ENCODE measurements at places on chromosomes 12 and 14. TPM values are rescaled to one million over a fixed set of nuclear protein-coding genes. Genes with fewer than 3 reads are reported as not detected.

CAPZA3 gene
- total RNA-seq, result not detected

DENND5B gene
- 6.0 TPM for total RNA-seq

CHGA gene
- 0.71 TPM for total RNA-seq

DNA sequence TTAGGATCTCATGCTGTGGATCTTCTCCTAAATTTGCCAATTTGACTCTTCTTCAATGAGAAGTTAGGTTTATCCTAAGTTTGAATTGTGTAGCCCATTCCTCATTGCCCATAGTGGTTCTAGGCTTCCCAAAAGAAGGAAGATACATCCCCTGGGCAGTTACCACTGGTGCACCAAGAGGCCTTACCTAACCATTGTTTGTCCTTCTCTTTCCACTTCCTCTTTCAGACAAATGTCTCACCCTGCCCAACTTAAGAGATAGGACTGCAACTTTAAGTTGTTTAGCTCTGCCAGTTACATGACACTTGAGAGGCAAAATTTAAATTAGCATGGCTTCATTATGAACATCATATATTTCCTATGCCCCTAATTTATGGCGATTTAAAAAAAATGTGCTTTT, 9.4 kb upstream of the KCNH3 start:
- no peak overlapping the region for H3K4me3 ChIP-seq
- H3K27me3 ChIP-seq, result no peaks in the 10 kb centered on the region
- H3K4me1 ChIP-seq, result no peaks in the 10 kb centered on the region
- peaks cover 31% of the 10 kb centered on the region for H3K36me3 ChIP-seq

DNA sequence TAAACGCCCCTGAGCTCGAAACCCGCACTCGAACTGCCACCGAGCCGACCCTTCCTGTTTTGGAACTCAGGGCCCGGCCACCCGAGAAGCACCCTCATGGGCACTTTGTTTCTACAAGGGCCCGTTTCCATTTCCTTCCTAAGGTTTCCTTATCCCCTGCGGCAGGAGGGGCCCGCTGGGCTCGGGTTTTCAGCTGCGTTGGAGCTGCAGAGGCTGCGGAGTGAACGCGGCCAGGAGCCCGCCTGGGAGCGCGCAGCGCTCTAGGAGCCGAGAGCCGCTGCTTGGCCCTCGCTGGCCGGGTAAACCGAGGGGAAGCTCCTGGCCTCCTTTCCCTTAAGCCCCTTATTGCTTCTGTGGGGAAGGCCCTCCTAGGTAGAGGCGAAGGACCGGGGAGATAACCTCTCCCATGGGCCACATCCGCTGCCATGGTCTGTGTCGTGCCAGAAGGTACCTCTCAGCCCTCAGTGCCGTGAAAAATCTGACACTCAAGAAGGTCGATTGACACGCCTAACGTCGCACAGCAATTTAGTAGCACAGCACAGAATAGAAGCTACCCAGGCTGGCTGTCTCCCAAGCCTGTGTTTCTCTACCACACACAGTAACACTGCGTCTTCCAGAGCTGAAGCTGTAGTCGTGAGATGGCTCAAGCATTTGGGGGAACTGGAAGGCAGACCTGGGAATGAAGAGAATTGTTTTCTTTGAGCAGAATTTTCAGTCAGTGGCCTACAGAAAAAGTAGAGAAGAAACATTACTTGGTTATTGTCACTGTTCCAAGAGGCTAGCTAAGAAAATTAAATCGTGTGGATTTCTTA, 12.9 kb upstream of the CALM1 start:
- peak overlapping the region; percentile 63 for H3K4me3 ChIP-seq
- no peaks in the 10 kb centered on the region for H3K27me3 ChIP-seq
- DNase-seq, result peak; percentile 75

GRCh38 chr14:76786601-76787000, 25.3 kb downstream of the VASH1 start:
- no peaks in the 10 kb centered on the region for H3K27me3 ChIP-seq
- DNase-seq, result no peak
- H3K4me3 ChIP-seq, result no peak overlapping the region

- no peaks in the 10 kb centered on the region for H3K27me3 ChIP-seq
- no peaks in the 10 kb centered on the region for H3K36me3 ChIP-seq
- peak overlapping the region; percentile 53 for H3K27ac ChIP-seq
- DNase-seq, result no peak
- peaks cover 22% of the 10 kb centered on the region for H3K4me1 ChIP-seq
- H3K4me3 ChIP-seq, result peak overlapping the region; percentile 82
Measured at GRCh38 chr14:45136399-45136798, 669 bp downstream of the FANCM start.

GRCh38 chr14:99612738-99613330, 8.8 kb upstream of the CCDC85C start:
- H3K36me3 ChIP-seq, result no peaks in the 10 kb centered on the region
- no peak overlapping the region for H3K4me3 ChIP-seq
- no peaks in the 10 kb centered on the region for H3K27me3 ChIP-seq
- H3K27ac ChIP-seq, result no peak overlapping the region
- H3K4me1 ChIP-seq, result no peaks in the 10 kb centered on the region

DNA sequence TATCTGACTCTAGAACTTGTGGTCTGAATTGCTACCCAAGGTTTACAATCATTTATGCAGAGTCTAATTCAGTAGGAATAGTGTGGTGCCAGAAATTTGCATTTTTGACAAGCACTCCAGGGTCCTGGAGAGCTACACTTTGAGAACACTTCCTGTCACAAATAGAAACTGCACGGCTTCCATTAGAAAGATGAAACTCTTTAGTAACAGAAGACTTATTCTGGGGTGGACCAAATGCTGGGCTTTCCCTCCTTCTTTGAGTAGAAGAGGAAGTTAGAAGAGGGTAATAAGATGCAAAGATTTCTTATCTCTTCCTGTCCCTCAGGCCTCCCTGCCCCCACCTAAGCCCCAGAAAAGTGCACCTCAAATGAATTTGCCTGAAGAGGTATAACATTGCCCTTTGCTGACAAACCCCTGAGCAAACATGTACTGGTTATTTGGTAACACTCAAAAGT, 28.4 kb downstream of the DGLUCY start:
- H3K4me1 ChIP-seq, result peaks cover 32% of the 10 kb centered on the region
- H3K36me3 ChIP-seq, result peaks cover 30% of the 10 kb centered on the region
- DNase-seq, result no peak
- H3K27ac ChIP-seq, result peak overlapping the region; percentile 39
- no peak overlapping the region for H3K4me3 ChIP-seq
- no peaks in the 10 kb centered on the region for H3K27me3 ChIP-seq

DNA sequence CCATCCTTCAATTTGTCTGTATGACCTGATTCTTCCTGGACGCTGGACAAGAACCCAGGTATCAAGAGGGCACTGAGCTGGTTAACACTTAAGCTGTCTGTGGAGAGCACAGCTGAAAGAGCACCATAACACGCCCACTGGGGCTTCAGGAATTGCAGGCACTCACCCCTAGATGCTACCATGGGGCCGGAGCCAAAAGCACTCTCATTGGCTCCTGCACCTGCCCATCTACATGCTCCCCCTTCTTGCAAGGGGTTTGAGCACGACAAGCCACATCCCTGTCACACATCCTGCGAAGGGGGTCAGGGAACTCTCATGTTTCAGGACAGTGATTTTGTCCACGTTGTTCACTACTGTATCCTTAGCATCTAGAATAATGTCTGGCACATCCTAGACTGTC, 35.1 kb upstream of the TBC1D15 start:
- no peaks in the 10 kb centered on the region for H3K36me3 ChIP-seq
- H3K27ac ChIP-seq, result no peak overlapping the region
- peaks cover under 1% of the 10 kb centered on the region for H3K4me1 ChIP-seq
- no peak overlapping the region for H3K4me3 ChIP-seq

GRCh38 chr12:91219511-91219910, 36.9 kb upstream of the DCN start:
- no peak overlapping the region for H3K27ac ChIP-seq
- H3K27me3 ChIP-seq, result no peaks in the 10 kb centered on the region
- no peaks in the 10 kb centered on the region for H3K36me3 ChIP-seq
- no peak for DNase-seq
- H3K4me3 ChIP-seq, result no peak overlapping the region

PLD4 gene
- 1.2 TPM for total RNA-seq

CCDC59 gene
- total RNA-seq, result 31.5 TPM

DNA sequence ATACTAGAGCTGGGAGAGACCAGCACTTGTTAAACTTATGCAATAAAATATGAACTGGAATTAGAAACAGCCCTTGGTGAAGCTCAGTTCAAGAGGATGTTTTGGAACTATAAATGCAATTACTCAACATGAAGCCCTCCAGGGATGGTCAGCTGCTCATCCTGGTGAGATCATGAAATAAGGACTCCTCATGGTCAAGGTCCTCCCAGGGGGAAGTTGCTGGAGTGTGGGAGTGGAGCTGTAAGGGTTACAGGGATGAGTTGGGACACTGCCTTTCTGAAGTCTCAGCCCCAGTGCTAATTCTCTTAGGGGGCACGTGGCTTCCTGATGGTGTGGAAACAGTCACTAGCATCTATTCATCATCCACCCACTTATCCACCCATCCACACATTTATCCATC, 301.7 kb upstream of the SFSWAP start:
- no peak overlapping the region for H3K27ac ChIP-seq
- no peaks in the 10 kb centered on the region for H3K4me1 ChIP-seq
- peaks cover 10% of the 10 kb centered on the region for H3K27me3 ChIP-seq
- H3K36me3 ChIP-seq, result no peaks in the 10 kb centered on the region

GRCh38 chr12:128259556-128260070, 7.4 kb upstream of the TMEM132C start:
- H3K27ac ChIP-seq, result no peak overlapping the region
- H3K27me3 ChIP-seq, result peaks cover 15% of the 10 kb centered on the region
- DNase-seq, result no peak

DNA sequence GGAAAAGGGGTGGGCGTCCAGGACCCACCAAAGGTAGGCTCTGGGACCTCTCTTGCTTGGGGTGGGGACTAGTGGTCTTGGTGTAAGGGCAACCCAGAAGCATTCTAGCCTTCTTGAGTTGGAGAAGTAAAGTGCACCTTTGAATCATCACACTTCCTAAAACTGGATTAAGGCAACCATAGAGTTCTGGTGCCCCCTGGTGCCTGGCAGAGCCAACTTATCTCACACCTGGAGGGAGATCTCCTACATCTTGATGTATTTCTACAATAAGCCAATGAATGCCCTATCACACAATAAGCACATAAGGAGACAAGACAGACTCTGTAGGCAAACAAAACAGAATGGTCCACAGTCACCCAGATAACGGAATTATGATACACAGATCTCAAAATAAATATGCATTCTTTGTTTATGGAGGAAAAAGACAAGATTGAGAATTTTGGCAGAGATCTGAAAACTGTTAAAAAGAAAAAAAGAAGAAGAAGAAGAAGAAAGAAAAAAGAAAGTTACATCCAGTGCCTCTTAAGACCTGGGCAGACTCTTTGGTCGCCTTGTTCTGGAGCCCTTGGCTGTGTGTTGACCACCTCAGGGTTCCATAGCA, 95.9 kb upstream of the PPP2R5C start:
- H3K27ac ChIP-seq, result no peak overlapping the region
- H3K4me3 ChIP-seq, result no peak overlapping the region
- H3K4me1 ChIP-seq, result no peaks in the 10 kb centered on the region
- DNase-seq, result no peak
- no peaks in the 10 kb centered on the region for H3K36me3 ChIP-seq

- no peak overlapping the region for H3K27ac ChIP-seq
- no peak overlapping the region for H3K4me3 ChIP-seq
- DNase-seq, result no peak
Measured at GRCh38 chr12:52119398-52120254, 40.1 kb downstream of the SMIM41 start.

DNA sequence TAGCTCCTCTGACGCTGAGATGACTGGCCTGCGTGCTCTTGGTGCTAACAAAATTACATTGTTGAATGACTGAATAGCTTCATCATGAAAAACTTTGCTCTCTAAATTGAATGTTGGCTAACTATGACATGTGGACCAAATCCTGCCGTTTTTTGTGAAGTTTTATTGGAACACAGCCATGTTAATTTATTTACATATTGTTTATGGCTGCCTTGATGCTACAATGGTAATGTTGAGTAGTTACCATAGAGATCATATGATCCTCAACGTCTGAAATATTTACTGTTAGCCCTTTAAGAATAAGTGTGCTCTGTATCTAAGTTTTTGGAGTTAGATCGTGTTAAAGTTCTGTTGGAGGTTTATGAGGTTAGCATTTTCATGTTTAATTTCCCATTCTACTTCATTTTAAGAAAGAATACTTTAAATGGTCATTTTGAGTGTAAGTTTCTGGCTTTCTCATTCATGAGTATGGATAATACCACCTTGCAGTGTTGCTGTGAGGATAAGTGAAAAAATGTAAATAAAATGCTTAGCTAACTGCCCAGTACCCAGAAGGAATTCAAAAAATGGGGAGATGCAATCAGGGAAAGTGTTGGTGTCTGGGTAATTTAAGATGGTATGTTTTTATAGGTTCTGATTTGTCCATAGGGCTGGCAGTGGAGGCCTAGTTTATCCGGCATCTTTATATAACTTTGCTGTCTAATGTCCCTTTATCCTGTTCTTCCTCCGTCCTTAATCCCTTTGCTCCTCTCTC, 35.3 kb downstream of the NUBPL start:
- no peak overlapping the region for H3K27ac ChIP-seq
- H3K4me3 ChIP-seq, result no peak overlapping the region
- peaks cover 3% of the 10 kb centered on the region for H3K36me3 ChIP-seq
